ENCODE measurements at places on chromosomes 5 and 9.

- DNase-seq: no peak
Observed at GRCh38 chr9:75911390-75911789, 20.9 kb downstream of the PCSK5 start.

GRCh38 chr9:37760416-37761161 lies 7.0 kb downstream of the TRMT10B start:
- DNase-seq: no peak

DNA sequence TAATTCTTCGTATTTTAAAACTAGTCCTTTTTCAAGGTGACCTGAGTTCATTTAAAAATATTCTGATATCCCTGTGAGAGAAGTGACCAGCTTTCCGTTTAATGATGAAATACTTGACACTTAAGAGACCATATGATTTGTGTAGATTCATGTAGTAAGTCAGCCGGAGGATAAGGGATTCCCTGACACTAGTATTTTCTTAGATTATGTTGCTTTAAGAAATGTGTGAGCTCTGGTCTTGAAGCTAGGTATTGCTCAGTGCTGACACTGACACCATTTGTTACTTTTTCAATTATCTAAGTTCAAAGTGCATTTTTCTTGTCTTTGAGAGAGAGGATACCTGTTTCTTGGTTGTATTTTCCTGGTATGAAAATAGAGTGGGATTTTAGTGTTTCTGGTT lies 4.2 kb downstream of the NIPBL start:
- no peak for DNase-seq

- DNase-seq: no peak
Observed at GRCh38 chr9:111005746-111006470, 32.4 kb downstream of the LPAR1 start.

GRCh38 chr9:113409883-113410206 lies 630 bp downstream of the POLE3 start:
- DNase-seq: no peak

DNA sequence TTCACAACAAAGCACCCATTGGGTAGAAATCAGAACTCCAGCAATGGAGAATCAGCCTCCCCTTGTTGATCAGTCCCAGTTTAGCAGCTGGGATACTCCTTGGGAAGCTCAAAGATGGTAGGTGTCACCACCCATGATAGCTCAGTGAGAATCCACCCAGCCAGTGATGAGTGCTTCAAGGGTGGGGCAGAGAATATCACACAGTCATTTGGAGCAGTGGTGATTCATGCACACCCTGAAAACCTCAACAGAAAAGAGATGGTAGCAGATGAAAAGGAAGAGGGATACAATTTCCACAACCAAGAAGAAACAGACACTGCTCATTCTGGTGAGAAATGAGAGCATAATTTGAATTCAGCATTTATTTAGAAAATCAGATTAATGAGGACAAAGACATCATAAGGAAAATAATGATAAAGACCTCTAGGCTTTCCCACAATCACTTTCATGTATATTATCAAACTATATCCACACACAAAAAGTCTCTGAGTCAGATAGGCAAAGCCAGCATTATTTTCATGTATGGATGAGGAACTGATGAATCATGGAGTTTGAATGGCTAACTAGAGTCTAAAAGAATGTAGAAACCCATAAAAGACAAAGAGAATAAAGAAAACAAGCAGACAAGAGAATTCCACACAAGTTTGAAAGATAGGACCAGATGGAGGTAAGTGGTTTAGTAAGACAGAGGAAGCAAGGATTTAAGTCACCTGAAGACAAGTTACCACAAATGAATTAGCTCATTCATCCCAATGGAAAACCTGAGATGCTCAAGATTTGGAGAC lies 82.9 kb downstream of the FEM1C start:
- no peak for DNase-seq

- no peak for DNase-seq
Observed at GRCh38 chr9:101561740-101562139, 28.1 kb downstream of the RNF20 start.

DNA sequence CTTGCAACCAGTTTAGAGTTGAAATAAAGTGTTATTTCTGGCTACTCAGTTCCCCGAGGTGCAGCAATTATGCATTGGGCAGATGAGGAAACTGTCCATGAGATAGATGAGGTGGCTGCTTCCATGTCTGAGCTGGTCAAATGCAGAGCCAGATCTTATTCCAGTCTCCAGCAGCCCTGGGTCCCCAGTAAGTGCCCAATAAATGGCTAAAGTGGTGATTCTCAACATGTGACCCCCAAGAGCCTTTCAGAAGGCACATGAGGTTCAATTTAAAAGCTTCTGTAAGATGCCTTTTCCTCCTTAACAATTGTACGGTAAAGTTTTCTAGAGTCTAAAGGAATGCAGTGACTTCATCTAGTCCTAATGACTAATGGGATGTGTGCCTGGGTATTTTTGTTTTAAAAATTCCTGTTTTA lies 17.5 kb downstream of the ATOX1 start:
- DNase-seq: no peak

- no peak for DNase-seq
Observed at GRCh38 chr9:37220971-37221370, 100.6 kb downstream of the ZCCHC7 start.

Data from GM18507 (cell line).